B cell (primary cell): ENCODE measurements at places on chromosomes 5 and 9.

DNA sequence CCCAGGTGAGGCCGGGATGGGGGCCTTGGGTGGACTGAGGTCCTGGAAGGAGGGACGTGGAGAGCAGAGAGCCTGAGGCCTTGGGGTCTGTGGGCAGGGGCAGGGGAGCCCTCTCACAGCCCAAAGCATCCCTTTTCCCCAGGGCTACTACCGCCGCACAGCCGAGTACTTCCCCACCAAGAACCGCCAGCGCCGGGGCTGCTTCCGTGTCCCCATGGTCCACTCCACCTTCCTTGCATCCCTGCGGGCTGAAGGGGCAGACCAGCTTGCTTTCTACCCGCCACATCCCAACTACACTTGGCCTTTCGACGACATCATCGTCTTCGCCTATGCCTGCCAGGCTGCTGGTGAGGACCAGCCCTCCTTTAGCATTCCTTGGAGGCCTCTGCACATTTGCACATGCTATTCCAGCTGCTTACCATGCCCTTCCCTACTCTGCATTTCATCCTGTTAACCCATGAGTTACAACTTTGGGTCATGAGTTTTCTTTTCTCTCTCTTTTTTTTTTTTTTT is 3.7 kb downstream of the CERCAM start:
- no peak for DNase-seq

- no peak for DNase-seq
Measured at GRCh38 chr5:151208481-151208914, 15.4 kb downstream of the CCDC69 start.

- no peak for DNase-seq
Measured at GRCh38 chr9:33765411-33765810, 29.9 kb upstream of the PRSS3 start.

DNA sequence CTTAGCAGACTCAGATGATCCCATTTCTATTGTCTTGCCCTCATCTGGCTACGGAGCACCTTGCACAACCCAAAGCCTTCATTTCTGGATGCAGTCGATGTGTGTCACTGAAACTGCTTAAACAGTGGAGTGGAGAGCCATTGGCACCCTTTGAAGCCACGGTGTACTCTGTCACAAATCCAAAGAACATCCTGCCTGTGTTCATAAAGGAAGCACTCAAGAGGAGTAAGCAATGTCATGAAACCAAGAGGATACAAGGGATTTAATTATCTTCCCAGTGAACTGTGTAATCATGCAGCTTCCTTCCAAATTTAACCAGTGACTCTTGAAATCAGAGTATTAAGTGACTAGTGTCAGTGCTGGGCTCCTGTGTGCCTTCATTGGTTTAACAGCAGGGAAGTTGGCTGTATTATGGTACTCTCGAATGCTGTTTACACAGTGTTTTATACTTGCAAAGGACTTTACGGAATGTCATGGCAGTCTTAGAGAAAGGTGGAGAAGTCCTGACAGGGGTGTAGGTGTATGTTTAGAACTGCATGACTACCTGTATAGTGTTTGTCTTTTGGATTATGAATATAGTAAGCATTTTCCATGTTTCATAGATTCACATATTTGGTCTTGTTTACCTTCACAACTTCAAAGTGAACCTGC is 41.9 kb downstream of the CD180 start:
- DNase-seq: no peak

GRCh38 chr5:142770650-142771609 is 753 bp downstream of the ARHGAP26 start:
- DNase-seq: peak; percentile 75

DNA sequence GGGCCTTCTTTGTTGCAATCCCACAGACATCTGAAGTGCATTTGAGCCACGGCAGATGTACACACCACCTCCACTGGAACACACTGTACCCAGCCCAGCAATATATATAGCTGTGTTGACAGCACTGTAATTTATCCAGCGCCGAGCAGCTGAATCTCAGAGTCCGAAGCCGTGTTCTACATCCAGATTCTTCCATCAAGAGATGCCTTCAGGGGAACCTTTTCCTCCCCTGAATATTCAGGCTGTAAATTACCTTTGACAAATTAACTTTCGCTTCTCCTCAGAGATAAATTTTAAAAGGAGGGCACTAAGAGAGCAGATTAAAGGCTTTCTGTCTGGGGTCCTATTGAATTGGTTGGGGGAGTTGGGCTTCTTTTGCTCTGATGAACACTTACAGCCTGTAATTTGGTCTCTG is 76.4 kb downstream of the ROR2 start:
- DNase-seq: no peak

- no peak for DNase-seq
Measured at GRCh38 chr5:39205550-39205949, 13.8 kb downstream of the FYB1 start.

DNA sequence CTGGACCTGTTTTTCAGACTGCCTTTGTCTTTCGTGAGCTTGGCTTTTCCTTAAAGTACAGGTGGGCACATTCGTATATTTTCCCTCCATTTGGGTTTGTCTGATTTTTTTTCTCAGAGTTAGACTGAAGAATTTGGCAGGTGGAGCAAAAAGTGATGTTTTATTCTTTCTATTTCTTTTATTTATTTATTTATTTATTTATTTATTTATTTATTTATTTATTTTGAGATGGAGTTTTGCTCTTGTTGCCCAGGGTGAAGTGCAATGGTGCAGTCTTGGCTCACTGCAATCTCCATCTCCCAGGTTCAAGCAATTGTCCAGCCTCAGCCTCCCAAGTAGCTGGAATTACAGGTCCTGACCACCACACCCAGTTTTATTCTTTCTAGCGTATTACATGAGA is 1805.1 kb upstream of the WWC1 start:
- no peak for DNase-seq

GRCh38 chr5:92713335-92713743 is 867.7 kb downstream of the NR2F1-AS1 start:
- no peak for DNase-seq
